ENCODE measurements at places on chromosomes 6 and 20.

GRCh38 chr6:133887156-133887879 is 1.6 kb upstream of the TCF21 start:
- DNase-seq = no peak

- no peak for DNase-seq
Measured at GRCh38 chr6:23003671-23004467, 434.5 kb downstream of the HDGFL1 start.

DNA sequence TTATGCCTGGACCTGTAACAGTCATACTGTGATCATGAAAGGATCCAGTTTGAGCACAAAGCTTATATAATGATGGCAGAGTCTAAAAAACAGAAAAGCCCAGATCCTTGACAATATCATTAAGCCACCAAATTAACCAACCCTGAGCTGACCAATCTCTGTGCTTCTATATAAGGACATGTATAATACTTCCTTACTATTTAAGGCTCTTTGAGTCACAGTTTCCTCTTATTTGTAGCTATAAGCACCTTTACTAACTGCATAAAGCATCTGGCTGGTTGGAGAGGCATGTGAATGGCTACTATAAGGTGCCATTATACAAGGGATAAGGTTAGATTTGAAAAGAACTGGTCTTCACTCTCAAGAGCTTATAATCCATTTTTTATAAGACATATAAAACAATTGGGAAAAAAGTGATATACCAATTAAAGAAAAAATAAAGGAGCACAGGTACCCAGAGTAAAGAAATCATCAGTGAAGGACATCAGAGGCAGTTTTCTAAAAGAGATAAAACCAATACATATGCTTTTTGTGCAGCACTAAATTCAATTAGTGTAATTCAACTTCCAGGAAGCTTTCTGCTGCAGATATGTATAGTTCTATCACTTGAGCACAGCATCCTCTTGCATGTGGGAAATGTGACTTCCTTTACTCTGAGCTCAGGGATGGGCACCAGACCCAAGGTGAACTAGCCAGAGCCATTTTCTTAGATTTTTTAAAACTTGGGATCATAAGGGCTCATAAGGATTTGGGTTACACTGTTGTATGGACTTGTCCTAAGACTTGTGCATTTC is 121.0 kb downstream of the BTBD9 start:
- DNase-seq = no peak

- no peak for DNase-seq
Measured at GRCh38 chr6:35729722-35730121, 7.1 kb upstream of the ARMC12 start.

DNA sequence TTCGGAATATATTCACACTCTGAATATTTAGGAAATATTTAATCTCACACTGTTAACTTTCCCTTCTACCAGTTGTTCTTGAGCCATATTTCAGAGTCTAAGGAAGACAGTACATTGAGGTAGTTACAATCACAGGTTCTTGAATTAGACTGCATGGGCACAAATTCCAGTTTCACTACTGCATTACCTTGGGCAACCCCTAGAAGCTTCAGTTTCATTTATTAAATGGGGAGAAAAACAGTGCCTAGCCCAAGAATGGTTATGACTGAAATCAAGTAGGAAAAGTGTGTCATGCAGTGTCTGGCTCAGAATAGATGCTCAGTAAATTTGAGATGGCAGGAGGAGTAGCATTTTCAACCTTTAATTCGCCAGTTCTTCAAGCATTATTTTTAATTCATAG is 124.5 kb upstream of the SAMD5 start:
- DNase-seq = no peak

DNA sequence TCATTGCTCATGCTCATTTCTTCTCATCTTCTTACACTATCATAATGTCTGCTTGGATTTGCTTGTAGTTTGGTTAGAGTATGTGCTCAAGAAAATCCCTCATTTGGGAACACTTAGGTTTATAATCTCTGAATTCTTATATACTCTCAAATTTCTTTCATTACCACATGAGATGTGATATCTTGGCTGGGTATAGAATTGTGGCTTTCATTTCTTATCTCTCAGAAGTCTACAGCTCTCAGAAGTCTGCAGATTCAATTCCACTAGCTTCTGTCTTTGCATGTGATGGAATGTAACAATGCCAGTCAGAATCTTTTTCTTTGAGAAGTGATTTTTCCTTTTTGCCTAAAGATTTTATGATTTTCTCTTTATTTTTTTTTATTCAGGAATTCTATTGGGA is 50.9 kb downstream of the STMND1 start:
- DNase-seq = no peak

GRCh38 chr6:116221911-116222310 is 32.0 kb downstream of the TSPYL4 start:
- no peak for DNase-seq

DNA sequence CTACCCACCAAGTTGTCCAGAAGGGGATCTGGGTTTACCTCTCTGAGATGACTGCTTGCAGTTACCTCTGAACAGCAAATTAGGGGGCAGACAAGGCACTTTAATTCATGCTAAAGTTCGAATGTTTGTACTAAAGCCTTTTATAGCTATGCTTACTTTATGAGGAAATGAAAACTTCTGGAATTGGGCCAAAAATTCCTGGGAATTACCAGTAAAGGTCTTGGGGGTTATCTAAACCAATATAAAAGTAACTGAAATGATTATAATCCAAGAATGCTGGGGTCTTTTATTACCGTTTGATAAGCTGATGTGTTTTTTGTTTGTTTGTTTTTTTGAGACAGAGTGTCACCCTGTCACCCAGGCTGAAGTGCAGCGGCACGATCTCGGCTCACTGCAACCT is 7.9 kb upstream of the LZTS3 start:
- no peak for DNase-seq

DNA sequence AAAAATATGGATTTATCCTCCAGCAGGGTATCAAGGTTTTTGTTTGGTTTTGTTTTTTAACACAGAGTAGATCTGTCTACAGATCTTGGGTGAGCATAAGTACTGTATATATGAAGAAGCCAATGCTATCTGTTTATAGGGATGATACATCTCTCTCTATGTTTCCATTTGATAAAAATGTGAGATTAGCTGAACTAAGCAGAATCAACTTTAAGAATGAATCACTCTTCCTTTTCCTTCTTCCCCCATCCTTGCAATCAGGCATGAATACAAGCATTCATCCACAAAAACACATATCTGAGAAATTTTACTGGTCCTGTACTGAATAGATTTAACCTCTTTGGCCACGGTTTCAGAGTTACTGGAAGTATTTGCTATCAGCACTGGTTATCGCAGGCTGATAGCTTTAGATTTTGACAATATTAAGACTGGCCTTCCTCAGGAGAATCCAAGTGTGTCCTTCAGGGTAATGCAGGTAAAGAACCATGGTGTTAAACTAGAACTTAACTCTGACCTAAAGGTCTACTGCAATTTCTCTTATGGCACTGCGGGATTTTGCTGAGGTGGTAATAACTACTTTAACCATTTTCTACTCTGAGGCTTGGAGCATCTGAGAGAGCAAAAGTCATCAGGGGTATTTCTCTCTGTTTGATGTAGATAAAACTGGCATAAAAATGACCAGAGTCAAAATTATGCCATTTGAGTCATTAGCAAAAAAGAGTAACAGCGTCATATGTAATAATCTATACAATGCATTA is 1.5 kb downstream of the SNAP25 start:
- no peak for DNase-seq

DNA sequence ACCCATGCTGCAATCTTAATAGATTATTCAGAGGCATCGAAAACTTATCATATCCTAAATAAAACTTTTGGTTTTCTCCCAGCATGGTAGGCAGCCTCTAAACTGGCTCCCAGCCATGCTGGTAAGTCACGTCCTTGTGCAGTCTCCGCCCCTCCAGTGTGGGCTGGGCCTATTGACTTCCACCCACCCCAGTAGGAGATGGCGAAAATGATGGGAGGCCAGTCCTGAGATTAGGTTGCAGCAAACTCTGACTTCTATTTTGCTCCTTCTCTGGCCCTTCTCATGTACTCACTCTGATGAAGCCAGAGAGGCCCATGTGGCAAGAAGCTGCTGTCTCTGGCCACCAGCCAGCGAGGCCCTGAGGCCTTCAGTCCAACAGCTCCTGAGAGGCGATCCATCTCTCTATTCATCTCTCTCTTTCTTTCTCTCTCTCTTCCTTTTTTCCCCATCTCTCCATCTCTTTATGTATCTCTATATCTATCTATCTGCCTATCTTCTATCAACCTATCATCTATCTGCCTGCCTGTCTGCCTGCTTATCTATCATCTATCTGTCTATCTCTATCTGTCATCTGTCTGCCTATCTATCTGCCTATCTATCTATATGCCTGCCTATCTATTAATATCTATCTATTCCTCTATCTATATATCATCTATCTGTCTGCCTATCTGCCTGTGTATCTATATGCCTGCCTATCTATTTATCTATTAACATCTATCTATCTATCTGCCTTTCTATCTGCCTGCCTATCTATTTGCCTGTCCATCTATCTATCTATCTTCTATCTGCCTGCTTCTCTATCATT is 52.7 kb upstream of the STX16 start:
- no peak for DNase-seq

DNA sequence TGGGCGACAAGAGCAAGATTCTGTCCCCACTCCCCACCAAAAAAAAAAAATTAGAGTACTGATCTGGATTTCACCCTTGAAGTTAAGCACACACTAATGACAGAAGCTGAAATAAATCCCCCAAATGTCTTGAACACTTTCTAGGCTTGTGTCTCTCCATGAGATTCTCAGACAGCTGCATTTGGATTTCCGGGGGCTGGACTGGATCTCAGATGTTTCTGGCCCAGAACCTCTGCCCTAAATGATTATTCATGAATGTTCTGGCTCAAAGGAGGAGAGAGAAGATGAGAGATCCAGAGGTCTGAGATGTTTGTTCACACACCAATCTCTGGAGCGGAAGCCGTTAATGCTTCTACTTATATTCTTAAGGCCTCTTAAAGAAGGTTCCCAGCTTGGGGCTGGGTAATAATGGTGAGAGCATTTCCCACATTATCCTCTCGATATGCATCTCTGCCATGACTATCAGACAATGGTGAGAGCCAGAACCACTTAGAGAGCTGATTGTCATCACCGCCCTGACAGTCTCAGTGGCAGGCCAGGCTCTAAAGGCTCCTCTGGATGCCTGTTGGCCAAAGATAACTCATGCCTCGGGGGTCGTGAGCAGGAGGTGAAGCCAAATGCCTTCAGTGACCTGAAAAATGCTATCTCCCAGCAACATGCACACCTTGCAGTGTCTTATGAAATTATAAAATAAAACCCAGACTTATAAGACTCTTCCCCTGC is 127.9 kb upstream of the AGPAT4 start:
- no peak for DNase-seq

DNA sequence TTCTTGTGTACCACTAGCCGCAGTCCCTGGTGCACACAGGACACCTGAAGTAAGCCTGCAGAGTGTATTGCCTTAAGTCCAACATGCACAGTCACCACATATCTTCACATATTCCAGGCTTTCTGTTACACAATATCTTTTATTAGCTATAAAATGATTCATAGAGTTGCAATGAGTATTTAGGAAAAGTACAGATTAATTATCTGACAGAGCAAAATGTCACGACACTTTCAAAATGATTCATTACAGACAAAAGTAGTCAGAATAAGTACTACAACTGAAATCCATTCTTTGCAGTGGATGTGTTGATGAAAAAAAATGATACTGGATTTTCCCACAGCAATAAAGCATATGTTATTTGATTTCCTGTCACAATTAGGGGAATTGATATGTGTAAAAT is 199.5 kb upstream of the ASCC3 start:
- DNase-seq = no peak

GRCh38 chr20:11324990-11325389 is 592.7 kb upstream of the BTBD3 start:
- DNase-seq = no peak

DNA sequence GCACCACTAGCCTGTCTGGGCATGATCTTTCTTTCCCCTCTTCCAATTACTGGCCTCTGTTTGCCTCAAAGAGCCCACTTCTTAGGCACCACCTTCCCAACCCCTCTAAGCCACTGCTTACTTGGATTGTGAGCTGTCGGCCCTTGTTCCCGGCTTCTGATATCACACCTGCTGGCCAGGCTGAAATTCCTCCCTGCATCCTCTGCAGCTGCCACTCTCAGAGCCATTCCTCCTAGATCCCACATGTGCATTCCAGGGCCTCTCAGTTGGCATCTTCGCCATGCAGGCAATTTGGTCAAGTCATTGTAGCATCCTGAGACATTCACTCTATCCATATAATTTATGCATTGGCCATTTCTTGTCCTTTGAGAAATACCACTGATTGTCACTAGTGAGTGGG is 135.9 kb downstream of the OLIG3 start:
- DNase-seq = no peak

DNA sequence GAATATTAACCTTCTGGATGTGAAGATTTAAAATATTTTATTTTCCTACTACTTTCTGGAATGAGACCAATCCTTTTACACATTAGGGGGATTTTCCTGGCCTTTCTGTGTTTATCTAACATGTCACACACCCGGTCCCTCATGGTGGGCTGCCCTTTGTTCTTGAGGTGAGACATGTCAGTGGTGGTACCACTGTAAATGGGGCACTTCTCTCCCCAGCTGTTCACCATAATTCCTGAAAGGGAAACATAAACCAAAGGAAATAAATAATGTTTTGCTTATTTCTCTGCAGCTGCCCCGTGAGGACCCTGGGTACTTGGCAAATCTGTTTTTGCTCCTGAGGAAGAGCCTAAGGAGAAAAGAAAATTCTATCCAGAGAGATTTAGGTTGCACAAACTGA is 41.1 kb downstream of the GRIK2 start:
- DNase-seq = no peak

DNA sequence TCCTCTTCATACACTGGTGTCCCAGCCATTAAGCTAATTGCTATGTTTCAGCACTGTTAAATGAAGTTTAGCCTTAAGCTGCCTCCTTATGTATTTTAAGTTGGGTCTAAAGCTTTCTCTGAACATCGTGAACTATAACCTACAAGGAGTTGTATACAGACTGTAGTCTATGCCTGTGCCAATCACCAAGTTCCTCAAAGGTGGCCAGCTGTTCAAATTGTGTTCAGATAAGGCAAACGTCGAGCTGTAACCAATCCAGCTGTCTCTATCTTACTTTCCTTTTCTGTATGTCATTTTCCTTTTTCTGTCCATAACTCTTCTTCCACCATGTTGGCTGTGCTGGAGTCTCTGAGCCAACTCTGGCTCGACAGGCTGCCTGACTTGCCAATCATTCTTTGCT is 199.6 kb downstream of the OGFRL1 start:
- no peak for DNase-seq

- no peak for DNase-seq
Measured at GRCh38 chr6:120447605-120448004, 886.7 kb downstream of the TBC1D32 start.

DNA sequence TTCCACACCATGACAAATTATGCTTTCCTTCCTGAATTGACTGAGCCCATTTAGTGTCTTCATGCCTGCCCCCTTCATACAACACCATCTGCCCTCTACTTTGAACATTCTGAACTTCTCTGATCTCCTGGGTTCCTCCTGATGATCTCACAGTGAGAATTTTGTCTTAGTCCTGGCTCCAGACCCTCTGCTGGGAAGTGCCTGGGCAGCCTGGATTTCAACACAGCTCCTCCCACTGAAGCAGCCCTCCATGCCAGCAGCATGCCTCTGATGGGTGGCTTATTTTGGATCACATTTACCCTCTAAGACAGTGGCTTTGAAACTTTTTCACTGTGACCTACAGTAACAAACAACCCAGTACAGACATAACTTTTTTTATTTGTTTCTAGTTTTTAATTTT is 41.5 kb downstream of the DSE start:
- no peak for DNase-seq

Measured in HCT116 (cell line).